Muscle of back (tissue), 13 donors: ENCODE measurements at places on chromosomes 7 and 10. TPM values are rescaled to one million over a fixed set of nuclear protein-coding genes. Genes with fewer than 3 reads are reported as not detected.

HHEX gene
- 7.7 TPM for polyA plus RNA-seq

KBTBD2 gene
- 41.4 TPM for polyA plus RNA-seq

ATOH7 gene
- 0.15 TPM for polyA plus RNA-seq

SKIDA1 gene
- polyA plus RNA-seq = 1.9 TPM

CUZD1 gene
- 1.3 TPM for polyA plus RNA-seq

CCNJ gene
- polyA plus RNA-seq = 11.4 TPM

SPOCK2 gene
- polyA plus RNA-seq = 4.6 TPM

AKR1B15 gene
- polyA plus RNA-seq = 0.32 TPM

FAM25C gene
- polyA plus RNA-seq = not detected

DNA sequence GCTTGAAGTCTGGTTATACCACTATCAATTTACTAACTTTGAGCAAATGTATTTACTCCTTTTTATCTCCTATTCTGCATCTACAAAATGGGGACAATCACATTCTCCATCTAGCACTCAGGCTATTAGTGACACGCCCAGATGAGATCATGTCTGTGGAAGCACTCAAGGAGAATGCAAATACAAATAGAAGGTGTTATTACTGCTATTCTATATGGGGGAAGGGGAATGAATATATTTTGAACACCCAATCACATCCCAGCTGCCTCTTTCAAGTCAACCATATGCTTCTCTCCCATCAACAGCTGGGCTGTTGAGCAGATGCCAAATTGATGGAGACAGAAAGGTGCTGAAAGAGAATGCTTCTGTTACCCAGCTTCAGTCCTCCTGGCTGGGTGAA is 23.5 kb downstream of the SGMS1 start:
- DNase-seq = no peak

DNA sequence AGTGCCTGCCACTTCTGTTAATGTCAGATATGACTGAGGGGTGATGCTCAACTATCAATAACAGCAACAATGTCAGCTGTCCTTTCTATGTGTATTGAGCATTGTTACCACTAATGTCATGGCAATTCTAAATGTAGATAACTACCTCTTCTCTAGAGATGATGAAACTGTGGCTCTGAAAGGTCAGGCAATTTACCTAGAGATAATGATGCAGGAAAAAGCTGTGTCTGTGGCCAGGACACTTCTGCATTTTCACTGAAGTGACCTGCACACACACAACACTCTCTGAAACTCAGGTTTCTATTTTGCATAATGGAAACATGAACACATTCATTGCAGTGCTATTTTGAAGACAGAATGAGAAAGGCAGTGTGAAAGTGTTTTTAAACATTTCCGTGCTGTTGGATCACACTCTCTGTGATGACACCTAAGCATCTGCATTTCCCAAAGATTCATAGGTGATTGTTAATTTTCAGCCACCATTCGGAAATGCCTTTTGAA is 148.2 kb downstream of the KCND2 start:
- DNase-seq = no peak

DNA sequence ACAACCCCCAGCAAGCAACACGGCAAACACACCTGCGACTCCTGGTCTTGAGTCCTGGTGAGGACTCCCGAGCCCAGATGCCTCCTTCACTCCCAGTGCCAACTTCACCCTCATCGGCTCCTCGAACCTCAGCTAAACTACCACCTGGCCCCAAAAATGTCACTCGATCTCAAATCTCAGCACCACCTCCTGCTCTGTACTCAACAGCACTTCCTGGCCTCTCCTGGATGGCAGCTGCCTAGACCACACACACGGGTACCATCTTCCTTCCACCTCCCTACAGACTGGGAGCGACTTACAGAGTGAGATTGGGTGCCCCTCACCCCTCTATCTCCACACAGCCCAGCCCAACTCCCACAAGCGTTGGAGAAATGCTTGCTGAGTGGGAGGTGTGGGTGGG is 123.9 kb upstream of the MGMT start:
- no peak for DNase-seq

- DNase-seq = no peak
These were observed 70.2 kb upstream of the GRB10 start for GRCh38 chr7:50852901-50853300.

- no peak for DNase-seq
These were observed 66.7 kb downstream of the PTEN start for GRCh38 chr10:87930141-87930540.

DNA sequence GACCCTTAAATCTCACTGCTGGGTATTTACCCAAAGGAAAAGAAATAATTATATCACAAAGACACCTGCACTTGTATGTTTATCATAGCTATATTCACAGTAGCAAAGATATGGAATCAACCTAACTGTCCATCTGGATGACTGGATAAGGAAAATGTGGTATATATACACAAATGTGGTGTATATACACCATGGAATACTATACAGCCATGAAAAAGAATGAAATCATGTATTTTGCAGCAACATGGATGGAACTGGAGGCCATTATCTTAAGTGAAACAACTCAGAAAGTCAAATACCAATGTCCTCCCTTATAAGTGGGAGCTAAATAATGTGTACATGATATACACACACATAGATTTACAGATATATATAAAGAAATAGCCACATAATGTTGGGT is 168.2 kb downstream of the SH2D4B start:
- no peak for DNase-seq

DNA sequence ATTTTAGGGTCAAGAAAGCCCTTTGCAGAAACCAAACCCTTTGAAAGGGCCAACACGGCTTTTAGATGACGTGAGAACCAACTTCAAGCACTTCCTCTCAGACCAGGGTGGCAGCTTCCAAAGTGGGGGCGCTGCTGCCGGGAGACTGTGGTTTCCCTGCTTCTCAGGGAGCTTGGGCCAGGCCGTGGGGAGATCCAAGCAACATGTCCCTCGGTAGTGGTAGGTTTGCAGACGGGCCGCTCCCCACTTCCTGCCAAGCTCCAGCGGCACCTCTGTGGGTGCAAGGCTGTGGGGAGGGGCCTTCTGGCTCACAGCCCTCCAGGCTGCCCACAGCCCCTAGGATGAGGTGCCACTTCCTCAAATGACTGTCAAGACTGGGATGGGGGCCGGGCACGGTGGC is 132.4 kb downstream of the FAM53B start:
- DNase-seq = no peak

- DNase-seq = no peak
These were observed 564.6 kb downstream of the GALNT17 start for GRCh38 chr7:71696511-71696910.

DNA sequence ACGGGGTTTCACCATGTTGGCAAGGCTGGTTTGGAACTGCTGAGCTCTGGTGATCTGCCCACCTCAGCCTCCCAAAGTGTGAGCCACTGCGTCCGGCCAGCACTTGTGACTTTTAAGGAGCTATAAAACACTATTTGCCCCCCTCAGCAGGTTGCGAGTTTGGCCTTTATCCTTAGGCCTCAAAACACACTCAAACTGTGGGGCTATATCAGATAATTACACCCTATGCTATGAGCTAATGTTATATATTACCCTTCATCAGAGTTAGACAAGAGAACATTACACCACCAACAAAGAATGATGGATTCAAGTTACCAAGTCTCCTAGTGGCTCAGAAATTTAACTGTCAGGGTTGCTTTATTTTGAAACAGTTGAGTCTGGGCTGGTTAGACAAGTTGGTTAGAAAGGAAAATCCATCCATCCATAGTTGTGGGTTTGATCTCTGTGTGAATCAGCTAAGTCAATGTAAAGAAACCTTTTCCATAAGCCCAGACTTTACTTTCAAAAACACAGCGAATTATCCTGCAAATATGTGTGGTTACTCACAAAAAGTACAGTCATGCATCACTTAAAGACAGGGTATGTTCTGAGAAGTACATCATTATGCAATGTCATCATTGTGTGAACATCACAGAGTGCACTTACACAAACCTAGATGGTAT is 115.8 kb downstream of the SEMA3D start:
- DNase-seq = peak; percentile 86

DNA sequence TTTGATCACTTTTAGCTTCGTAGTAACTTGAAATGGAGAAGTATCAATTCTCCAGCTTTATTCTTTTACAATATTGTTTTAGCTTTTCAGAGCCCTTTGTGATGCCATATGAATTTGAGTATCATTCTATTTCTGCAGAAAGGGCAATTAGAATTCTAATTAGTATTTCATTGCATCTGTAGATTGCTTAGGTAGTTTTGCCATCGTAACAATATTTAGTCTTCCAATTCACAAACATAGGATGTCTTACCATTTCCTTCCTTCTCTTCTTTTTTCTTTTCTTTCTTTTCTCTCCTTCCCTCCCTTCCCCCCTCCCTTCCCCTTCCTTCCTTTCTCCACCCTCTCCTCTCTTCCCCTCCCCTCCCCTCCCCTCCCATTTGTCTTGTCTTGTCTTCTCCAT is 105.0 kb downstream of the MAPK8 start:
- DNase-seq = no peak

GRCh38 chr10:3803927-3804741 is 19.1 kb upstream of the KLF6 start:
- DNase-seq = peak; percentile 50

DNA sequence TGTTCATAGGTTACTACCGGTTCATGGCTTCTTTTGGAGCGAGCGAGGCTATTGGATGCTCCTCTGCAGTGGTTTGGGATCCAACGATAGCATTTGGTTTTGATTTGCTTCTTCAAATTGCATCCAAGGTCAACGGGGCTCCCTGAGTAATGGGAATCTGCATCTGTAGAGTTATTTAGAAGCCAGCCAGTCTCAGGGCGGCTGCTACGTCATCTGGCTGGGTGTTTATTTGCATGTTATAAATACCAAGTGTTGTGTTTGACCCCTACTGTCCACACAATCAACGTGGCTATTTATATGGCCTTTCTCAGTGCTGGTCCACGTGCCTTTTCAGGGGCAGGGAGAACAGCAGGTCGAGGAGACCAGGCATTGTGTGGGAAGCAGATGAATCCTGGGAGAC is 137.7 kb downstream of the PRPF18 start:
- DNase-seq = peak; percentile 93

GRCh38 chr10:105538874-105539273 is 897.8 kb downstream of the SORCS3 start:
- DNase-seq = no peak

DNA sequence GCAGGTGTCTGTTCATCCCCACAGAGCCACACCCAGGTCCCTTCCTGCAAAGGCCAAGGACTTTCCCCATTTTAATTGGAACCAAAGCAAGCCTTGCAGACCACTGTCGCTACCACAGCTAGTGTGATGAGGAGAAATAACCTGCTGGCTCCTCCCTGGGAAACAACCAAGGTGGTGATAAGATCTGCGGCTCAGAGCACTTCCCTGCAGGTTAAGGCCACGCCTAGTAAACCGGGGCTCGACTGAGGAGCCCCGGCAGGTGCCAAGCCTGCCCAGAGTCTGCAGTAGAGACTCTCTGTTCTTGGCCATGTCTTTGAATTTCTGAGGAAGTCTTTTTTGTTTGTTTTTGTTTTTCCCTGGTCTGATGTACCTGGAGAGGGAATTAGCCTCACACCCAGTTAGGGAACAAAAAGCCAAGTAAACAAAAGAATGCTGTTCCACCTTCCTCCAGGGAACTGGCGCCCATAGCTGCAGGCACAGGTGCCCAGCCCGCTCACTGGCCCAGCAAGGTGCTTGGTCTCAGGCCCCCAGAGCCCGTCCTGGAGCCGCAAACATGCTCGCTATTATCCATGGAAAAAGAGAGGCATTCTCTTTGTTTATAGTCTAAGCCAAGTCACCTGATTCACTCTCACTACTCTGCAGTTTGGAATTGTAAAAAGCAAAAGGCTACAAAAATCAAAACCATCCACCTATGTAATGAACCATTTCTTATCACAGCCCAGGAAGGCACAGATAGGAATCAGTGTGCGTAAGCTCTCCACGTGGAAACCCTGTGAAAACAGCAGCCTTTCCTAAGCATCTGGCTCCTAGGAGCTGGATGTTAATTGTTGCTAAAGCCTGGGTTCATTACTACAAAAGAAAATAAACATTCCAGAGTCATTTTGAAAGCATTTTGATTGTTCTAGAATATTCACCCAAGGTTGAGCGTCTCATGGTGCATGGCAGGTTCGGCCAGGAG is 2.7 kb downstream of the GPR146 start:
- no peak for DNase-seq
